ENCODE measurements at places on chromosomes 2 and 18.

- no peak for DNase-seq
Observed at GRCh38 chr18:10242936-10243680, 211.3 kb upstream of the APCDD1 start.

DNA sequence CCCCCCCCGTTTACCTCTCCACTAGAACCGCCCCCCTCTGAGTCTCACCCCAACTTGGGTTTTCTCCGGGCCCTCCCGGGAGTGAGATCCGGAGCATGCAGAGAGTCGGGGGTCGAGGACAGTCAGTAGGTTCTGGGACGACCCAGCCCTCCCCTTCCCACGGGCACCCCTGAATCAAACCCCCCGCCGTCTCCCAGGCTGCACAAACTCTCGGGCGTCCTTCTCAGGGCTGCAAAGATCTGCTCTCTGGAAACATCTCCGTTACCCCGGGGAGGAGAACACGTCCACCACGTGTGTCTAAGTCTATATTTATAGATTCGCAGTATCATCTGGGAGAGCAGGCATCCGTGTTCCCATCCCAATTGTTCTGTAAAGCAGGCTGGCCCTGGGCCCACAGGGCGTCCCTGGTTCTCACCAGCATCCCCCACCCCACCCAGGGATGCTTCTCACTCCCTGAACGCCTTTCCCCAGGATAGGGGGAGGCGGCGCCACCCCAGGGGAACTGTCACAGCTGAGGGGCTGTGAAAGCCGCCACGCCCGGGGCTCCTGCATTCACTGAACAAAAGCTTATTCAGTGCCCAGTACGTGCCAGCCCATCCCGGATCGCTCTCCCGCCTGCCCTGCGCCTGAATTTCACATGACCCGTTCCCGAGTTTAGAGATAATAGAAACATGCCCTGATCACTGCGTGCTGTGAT lies 765 bp upstream of the DIPK1C start:
- no peak for DNase-seq

- no peak for DNase-seq
Observed at GRCh38 chr2:75276093-75277029, 77.0 kb upstream of the TACR1 start.

GRCh38 chr2:222796413-222797103 lies 64.3 kb upstream of the ACSL3 start:
- no peak for DNase-seq

DNA sequence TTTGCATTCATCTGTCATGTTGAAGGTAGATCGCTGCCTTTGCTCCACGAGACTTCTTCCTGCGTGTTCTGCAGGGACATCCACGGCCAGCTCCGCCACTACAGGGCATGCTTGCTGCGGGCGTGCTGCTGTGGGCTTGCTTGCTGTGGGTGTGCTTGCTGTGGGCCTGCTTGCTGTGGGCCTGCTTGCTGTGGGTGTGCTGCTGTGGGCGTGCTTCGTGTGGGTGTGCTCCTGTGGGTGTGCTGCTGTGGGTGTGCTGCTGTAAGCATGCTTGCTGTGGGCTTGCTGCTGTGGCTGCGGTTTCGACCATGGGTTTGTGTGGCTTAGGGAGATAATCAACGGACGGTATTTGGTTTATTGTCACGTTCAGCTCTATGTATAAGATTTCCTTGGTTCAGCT lies 161.3 kb upstream of the NFATC1 start:
- DNase-seq, result no peak

- DNase-seq, result no peak
Observed at GRCh38 chr2:211611061-211611518, 927.5 kb downstream of the ERBB4 start.

DNA sequence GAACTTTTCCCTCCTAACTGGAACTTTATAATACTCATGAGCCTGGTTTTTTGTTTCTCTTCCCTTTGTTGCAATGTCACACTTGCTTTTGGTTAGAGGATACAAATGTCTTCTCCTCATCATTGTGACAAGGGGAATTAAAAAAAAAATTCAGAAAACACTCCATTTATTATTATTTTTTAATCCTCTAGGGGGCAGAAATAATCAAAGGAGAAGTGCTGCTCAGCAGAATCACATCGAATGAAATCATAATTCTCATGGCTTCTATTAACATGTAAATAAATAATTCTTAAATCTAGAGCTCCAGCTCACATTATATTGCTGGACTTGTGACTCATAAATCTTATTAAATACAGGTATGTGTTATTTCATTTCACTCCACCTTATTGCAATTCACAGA lies 273.8 kb downstream of the TRIB2 start:
- DNase-seq, result no peak

GRCh38 chr18:27017901-27018500 lies 152.5 kb upstream of the AQP4 start:
- no peak for DNase-seq

GRCh38 chr2:13676269-13676668 lies 956.2 kb upstream of the LRATD1 start:
- no peak for DNase-seq

GRCh38 chr2:144330951-144331673 lies 188.8 kb downstream of the ZEB2 start:
- no peak for DNase-seq

GRCh38 chr2:27752551-27753237 lies 18.8 kb upstream of the MRPL33 start:
- DNase-seq, result no peak

DNA sequence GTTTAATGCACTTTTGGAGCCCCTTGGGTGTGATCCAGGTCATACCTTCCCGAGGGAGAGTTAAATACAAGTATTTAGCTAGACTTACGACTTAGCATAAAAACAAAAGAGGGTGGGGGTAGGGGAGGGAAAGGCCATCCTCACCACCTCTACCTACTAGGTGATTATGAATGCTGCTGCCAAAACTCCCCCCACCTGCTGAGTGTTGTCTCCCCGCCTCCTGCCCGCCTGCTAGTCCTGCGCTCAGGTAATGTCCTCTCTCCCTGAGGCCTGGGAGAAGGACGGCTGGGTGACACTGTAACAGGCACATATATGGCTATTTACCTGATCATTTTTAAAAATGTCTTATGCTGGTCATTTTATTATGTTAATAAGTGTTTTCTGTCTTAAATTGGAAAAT lies 3.0 kb upstream of the NCKAP5 start:
- no peak for DNase-seq
